Muscle of leg (tissue), 16 donors: ENCODE measurements at places on chromosomes 7 and 10. TPM values are rescaled to one million over a fixed set of nuclear protein-coding genes. Genes with fewer than 3 reads are reported as not detected.

GRCh38 chr10:33921970-33922605 lies 587.6 kb upstream of the NRP1 start:
- H3K27ac ChIP-seq: no peak overlapping the region
- H3K36me3 ChIP-seq: no peaks in the 10 kb centered on the region
- DNase-seq: no peak
- no peaks in the 10 kb centered on the region for H3K4me1 ChIP-seq

Gene IKZF1
- total RNA-seq: 1.6 TPM

DNA sequence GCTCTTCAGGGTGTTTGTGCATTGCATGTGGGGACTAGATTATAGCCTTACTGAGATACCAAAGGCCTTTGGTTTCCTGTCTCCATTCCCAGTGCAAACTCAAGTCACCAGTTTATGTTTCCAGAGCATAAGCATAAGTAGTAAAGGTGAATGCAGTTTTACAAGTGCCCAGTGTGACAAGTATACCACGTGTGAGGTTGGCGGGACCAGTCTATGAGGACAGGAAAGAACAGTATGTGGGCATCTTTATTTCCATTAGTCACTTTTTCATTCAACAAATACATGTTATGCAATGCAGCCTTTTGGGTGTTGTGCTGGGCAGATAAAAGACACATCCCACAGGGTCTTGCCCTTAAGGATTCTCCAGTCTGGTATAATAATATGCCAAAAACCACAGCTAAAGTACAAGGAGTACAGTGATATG lies 146.5 kb downstream of the ARID5B start:
- H3K4me1 ChIP-seq: peaks cover 35% of the 10 kb centered on the region
- H3K4me3 ChIP-seq: no peak overlapping the region
- peaks cover 14% of the 10 kb centered on the region for H3K36me3 ChIP-seq
- no peaks in the 10 kb centered on the region for H3K27me3 ChIP-seq

DNA sequence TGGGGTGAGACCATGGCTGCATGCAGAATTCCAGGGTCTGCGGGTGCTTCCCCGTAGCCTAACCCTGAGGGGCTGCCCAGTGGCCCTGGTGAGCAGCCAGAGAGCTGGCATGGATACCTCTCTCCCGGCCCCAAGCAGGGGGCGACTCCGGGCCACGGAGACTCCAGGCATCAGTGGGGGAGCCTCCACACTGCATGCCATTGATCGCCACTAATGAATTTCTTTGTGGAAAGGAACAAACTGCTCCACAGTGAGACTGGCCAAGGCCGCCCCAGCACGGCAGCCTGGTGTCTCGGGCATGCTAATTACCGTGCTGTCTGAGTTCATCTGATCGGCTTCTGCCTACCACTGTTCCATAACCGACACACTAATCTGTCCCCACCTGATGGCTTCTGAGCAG lies 184.4 kb downstream of the GRID1 start:
- no peak overlapping the region for H3K27ac ChIP-seq
- no peak overlapping the region for H3K4me3 ChIP-seq
- H3K27me3 ChIP-seq: no peaks in the 10 kb centered on the region
- DNase-seq: no peak

GRCh38 chr10:6741541-6741941 lies 161.5 kb upstream of the PRKCQ start:
- no peak for DNase-seq
- no peak overlapping the region for H3K27ac ChIP-seq
- peaks cover 19% of the 10 kb centered on the region for H3K4me1 ChIP-seq

- DNase-seq: no peak
- H3K36me3 ChIP-seq: no peaks in the 10 kb centered on the region
- H3K27me3 ChIP-seq: peaks cover 4% of the 10 kb centered on the region
- H3K4me1 ChIP-seq: no peaks in the 10 kb centered on the region
These were observed 6.9 kb downstream of the ADAP1 start for GRCh38 chr7:947391-948210.

Gene NME8
- total RNA-seq: 0.22 TPM

DNA sequence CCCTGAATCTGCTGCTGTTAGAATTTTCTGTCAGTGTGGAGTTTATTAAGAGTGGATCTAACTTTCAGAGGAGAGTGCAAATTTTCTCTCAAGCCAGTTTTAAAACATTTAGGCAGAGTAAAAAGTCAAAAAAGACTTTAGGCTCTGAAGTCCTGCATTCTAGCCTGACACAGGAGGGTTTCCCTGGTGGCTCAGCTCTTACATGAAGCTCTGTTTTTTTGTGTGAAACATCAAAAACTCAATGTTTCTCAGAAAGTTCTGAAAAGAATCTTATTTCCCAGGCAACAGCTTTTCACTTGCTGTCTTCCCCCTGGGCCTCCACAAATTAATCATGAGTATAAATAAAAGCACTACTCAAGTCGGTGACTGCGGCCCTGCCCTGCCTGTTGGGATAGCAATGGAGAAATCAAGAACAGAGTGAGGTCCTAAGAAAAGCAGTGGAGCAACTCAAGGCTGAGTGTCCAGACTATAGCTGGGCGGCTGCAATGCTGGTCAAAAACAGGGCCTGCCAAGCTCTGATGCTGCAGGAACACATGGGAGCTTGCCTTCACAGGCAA lies 22.3 kb upstream of the WDR11 start:
- no peak overlapping the region for H3K27ac ChIP-seq
- no peak overlapping the region for H3K4me3 ChIP-seq

DNA sequence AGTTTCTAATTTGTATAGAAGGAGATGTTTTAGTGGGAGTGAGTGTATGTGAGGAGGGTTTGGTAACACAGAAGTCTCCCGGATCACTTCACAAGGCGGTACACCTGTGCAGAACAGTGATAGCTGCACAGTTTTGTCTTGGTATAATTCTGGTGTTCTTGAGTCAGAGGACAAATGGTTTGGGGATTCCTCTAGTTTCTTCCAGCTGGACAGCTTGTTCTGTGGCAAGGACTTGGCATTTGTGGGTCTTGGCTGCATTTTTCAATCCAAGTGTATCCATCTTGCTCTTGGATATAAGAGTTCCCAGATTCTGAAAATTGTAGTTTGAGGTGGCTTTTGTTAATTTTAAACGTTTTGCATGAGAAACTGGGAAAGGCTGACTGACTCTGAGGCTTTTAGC lies 135.7 kb downstream of the AHR start:
- no peaks in the 10 kb centered on the region for H3K36me3 ChIP-seq
- H3K27me3 ChIP-seq: no peaks in the 10 kb centered on the region
- H3K4me3 ChIP-seq: no peak overlapping the region
- no peak for DNase-seq

GRCh38 chr7:7117935-7118586 lies 64.3 kb upstream of the C1GALT1 start:
- no peak for DNase-seq
- no peaks in the 10 kb centered on the region for H3K36me3 ChIP-seq
- no peak overlapping the region for H3K4me3 ChIP-seq
- no peak overlapping the region for H3K27ac ChIP-seq

DNA sequence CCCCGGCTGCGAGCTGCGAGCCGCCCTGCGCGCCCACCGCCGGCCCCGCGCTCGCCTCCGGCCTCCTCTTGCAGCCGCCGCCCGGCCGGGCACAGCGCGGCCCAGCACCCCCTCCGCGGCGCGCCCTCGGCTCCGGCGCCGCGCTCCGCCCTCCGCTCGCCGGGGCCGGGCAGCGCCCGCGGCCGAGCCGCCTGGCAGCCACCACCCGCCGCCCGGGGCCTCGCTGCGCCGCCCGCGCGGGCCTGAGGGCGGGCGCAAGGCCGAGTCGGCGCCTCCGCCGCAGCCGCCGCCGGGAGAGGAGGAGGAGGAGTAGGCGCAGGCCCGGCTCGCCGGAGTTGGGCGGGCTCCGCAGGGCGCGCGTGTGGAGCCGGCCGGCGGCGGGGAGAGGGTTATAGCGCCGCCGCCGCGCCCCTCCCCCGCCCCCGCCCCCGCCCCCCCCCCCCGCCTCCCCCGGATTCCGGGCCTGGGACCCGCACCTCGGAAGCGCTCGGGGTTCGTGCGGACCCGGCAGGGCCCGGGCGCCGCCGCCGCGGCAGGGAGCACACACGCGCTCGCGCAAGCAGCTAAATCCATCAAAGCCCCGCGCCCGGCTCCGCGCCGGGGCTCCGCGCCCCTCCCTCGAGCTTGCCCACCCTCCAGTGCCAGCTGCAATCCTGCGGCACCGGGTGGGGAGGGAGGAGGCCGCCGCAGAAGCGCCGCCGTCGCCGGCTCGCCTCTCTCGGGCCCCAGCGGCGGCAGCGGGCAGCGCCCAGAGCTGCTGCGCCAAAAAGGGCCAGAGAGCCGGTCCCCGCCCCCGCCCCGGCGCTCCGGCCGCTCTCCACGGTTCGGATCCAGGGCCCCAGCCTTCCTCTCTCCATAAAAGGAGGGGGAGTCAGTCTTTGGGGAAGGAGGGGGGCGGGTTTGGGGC lies at the start of gene PDGFA:
Gene PDGFA, minus strand, starts transcription at position 363 of the 907 bp plus-strand sequence. CDS start 845 bp downstream, outside the sequence.
- peaks cover 4% of the 10 kb centered on the region for H3K36me3 ChIP-seq
- peak within 1 kb of the TSS; percentile 62 for H3K27ac ChIP-seq
- peaks cover 59% of the 10 kb centered on the region for H3K4me1 ChIP-seq
- peaks cover 65% of the 10 kb centered on the region for H3K27me3 ChIP-seq
- DNase-seq: peak; percentile 73

- H3K4me1 ChIP-seq: peaks cover 6% of the 10 kb centered on the region
- peaks cover 5% of the 10 kb centered on the region for H3K27me3 ChIP-seq
- no peak overlapping the region for H3K4me3 ChIP-seq
- no peak for DNase-seq
- no peaks in the 10 kb centered on the region for H3K36me3 ChIP-seq
These were observed 149.3 kb upstream of the YAE1 start for GRCh38 chr7:39416866-39417265.

DNA sequence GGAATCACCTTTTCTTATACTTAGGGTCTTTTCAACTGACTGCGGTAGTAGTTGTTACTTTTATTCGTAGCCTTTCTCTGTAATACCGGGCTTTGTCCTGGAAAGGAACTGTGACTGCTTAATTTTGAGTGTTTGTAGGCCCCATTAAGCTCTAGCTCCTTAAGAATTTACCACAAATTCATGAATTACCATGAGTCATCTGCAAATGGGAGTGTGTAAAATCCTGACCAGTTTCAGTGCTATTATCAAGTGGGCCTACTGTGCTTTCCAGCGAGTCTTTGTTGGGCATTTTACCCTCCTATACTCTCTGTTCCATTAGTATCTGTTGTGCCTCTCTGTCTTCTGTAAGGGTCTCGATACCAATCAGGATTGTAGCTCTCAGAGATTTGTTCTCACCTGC lies 49.7 kb downstream of the ZMYND11 start:
- no peak overlapping the region for H3K4me3 ChIP-seq
- H3K4me1 ChIP-seq: no peaks in the 10 kb centered on the region
- no peaks in the 10 kb centered on the region for H3K27me3 ChIP-seq
- peaks cover 18% of the 10 kb centered on the region for H3K36me3 ChIP-seq
- DNase-seq: no peak

- peaks cover 2% of the 10 kb centered on the region for H3K27me3 ChIP-seq
- H3K4me3 ChIP-seq: no peak overlapping the region
- H3K4me1 ChIP-seq: peaks cover 59% of the 10 kb centered on the region
- no peak for DNase-seq
These were observed 130.8 kb downstream of the VIPR2 start for GRCh38 chr7:159013825-159014289.

Gene GIMAP4
- total RNA-seq: 23.4 TPM

DNA sequence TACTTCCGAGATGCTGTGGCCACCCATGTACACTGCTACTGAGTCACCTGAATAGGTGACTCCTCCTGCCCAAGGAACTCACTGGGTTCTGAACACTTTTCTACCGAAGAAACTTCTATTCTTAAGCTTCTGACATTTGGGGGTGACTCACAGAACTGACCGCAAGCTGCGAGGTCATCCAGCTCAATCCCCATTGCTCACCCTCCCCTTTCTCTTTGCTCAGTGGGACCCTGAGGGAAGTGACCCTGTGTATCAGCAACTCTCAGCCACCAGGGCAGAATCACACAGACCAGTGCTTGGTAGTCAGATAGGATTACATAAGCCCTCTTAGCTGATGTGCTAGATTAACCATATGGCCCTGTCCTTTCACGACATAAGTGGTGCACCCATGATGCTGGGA lies 46.3 kb downstream of the INSYN2A start:
- H3K27me3 ChIP-seq: no peaks in the 10 kb centered on the region
- no peak overlapping the region for H3K4me3 ChIP-seq
- peaks cover 24% of the 10 kb centered on the region for H3K4me1 ChIP-seq

GRCh38 chr7:22771194-22771871 lies 44.3 kb downstream of the IL6 start:
- no peak for DNase-seq
- H3K4me1 ChIP-seq: no peaks in the 10 kb centered on the region
- no peaks in the 10 kb centered on the region for H3K27me3 ChIP-seq
- H3K4me3 ChIP-seq: no peak overlapping the region
- H3K27ac ChIP-seq: no peak overlapping the region
- no peaks in the 10 kb centered on the region for H3K36me3 ChIP-seq

DNA sequence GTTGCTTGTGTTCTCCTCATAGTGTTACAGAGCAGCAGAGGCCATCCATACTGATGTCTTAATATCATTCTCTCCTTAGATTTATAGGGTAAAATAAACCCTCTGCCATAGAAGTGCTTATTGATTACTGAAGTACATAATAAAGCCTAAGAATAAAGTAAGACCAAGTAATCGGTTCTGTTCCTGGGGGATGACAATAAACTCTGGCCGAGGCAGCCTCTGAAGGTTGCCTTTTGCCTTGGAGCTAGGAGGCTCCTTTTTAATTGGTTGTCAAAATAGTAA lies 711.6 kb upstream of the GALNT17 start:
- no peaks in the 10 kb centered on the region for H3K36me3 ChIP-seq
- H3K27ac ChIP-seq: no peak overlapping the region
- no peak overlapping the region for H3K4me3 ChIP-seq

- no peak for DNase-seq
- no peaks in the 10 kb centered on the region for H3K4me1 ChIP-seq
- H3K27me3 ChIP-seq: no peaks in the 10 kb centered on the region
- H3K27ac ChIP-seq: no peak overlapping the region
- H3K36me3 ChIP-seq: no peaks in the 10 kb centered on the region
These were observed 115.2 kb downstream of the PDE1C start for GRCh38 chr7:31955021-31955420.

DNA sequence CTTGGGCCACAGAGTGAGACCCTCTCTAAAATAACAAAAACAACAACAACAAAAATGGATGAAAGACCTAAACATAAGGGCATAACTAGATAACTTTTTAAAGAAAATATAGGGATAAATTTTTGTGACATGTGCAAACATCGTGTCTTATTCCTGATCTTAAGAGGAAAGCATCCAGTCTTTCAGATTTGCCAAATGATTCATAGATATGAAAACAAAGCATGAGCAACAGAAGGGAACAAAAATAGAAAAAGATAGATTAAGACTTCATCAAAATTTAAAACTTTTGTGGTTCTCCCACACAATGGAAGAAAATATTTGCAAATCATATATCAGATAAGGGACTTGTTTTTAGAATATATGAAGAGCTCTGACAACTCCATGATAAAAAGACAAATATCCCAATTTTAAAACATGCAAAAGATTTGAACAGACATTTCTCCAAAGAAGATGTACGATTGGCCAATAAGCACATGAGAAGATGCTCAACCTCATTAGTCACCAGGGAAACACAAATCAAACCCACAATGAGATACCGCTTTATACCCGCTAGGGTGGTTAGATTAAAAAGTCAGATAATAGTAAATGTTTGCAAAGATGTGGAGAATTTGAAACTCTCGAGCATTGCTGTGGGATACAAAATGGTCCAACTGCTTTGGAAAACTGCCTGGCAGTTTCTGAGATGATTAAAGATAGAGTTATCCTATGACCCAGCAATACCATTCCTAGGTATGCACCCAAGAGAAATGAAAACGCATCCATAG lies 20.3 kb downstream of the PPIF start:
- DNase-seq: no peak
- no peaks in the 10 kb centered on the region for H3K4me1 ChIP-seq
- H3K4me3 ChIP-seq: no peak overlapping the region
- no peaks in the 10 kb centered on the region for H3K27me3 ChIP-seq

GRCh38 chr10:49426490-49427360 lies 30.8 kb upstream of the DRGX start:
- no peak overlapping the region for H3K27ac ChIP-seq
- H3K27me3 ChIP-seq: no peaks in the 10 kb centered on the region
- H3K4me3 ChIP-seq: no peak overlapping the region
- no peaks in the 10 kb centered on the region for H3K4me1 ChIP-seq
- H3K36me3 ChIP-seq: no peaks in the 10 kb centered on the region
